ENCODE measurements at places on chromosomes 13 and 19. TPM values are rescaled to one million over a fixed set of nuclear protein-coding genes. Genes with fewer than 3 reads are reported as not detected.

- DNase-seq = no peak
These were observed 97.4 kb downstream of the ZDHHC20 start for GRCh38 chr13:21361706-21362105.

- peak; percentile 17 for DNase-seq
These were observed 17.7 kb upstream of the PTPRS start for GRCh38 chr19:5358173-5358800.

DNA sequence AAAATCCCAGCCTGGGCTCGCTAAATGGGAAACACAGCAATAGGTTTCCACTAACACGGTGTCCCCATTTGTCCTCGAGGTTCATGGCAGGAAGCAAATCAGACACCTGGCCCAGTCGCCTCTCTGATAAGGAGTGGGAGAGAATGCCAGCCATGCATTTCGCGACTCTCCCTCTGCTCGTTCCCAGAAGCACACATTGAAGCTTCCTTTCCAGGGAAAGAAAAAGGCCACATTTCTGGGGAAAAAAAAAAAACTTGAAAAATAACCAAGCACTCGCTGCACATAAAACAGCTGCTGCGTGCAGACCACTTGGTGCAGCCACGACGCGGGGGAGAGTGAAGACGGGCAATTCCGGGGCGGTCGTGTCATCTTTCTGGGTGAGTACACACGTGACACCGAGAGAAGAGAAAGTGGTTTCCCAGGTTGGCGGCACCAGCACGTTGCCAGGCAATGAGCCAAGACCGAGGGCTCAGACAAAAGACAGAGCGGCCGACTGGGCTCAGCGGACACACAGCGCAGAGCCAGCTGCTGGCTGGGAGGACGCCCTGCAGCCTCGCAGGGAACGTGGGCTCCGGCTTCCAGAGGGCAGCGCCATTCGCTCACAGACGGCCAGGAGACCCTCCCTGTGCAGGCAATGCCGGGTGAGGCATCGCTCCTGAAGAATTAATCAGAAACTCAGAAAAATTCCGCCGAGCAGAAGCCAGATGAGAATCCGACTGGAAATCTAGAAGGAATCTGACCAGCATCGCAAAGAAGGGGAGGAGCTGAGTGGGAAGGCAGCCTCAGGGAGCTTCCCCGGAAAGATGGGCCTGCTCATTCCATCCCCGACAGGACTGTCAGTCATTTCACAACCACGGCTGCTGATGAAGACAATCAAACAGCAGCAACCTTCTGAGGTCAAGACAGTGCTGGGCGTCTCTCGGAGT, 83.2 kb upstream of the IRS2 start:
- peak; percentile 44 for DNase-seq

- peak; percentile 21 for DNase-seq
These were observed 42.6 kb upstream of the AMER2 start for GRCh38 chr13:25214491-25215252.

DNA sequence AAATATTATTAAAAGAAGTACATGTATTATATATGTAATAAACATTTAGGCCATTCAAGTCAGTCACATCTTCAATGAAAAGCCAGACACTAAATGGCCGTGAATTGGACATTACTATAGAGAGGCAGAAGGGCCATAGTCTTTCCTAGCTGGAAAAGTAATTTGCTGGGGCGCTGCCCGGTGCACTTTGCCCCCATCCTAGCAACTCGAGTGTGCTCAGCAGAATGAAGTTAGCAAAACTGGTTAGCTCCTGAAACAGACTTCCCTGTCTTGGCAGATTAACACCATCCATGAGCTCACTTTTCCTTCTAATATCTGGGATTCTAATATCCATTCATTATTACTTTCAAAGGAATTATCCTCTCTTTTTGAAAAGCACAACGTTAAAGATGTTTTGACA, 2.8 kb upstream of the SPRYD7 start:
- no peak for DNase-seq

DNA sequence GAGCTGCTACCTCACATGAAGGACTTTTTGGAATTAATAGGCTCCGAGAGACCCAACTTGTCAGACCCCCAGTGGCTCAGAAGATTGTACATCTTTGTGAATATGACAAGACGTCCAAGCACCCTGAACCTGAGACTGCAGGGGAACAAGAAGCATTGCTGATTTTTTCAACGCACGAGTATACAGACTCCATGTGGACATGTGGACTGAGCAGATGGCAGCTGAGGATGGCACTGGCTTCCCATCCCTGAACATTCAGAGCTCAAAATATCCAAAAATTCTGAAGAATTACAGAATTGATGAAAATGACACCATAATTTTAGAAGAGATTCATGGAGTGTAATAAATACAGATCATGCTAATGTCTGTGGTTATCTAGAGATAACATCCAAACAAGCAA, 254.1 kb downstream of the MZT1 start:
- no peak for DNase-seq

DNA sequence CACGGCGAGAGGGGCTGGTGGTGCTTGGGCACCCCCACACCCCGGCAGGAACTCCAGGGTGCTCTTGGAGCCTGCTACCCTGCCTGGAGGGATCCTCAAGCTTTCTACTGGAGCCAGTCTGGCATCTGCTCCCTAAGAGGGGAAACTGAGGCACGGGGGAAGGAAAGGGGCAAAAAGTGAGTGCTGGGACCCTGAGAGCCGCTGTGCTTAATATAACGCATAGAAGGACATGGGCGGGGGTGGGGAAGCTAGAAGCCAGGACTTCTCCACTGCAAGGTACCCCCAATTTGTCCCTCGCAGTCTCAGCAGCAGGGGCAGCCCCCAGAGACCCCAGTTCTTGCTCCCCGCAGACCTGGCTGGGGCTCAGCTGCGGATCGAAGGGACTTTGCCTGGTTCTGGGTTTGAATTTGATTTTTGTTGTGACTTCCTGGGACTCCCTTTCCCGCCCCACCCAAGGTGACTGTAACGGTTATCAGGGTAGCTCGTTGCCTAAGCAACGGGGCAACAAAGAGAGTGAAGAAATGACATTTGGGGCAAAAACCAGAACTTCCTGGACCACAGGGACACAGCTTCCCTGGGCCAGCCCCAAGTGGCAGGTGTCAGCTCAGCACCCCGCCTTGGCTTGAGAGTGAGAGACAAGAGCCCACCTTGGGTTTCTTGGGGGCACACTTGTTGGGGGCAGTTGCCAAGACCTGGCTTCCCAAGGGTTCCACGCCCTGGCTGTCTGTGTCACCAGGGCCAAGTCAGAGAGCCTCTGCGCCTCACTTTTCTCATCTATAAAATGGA, 638 bp downstream of the ADGRE5 start:
- DNase-seq = peak; percentile 20

DNA sequence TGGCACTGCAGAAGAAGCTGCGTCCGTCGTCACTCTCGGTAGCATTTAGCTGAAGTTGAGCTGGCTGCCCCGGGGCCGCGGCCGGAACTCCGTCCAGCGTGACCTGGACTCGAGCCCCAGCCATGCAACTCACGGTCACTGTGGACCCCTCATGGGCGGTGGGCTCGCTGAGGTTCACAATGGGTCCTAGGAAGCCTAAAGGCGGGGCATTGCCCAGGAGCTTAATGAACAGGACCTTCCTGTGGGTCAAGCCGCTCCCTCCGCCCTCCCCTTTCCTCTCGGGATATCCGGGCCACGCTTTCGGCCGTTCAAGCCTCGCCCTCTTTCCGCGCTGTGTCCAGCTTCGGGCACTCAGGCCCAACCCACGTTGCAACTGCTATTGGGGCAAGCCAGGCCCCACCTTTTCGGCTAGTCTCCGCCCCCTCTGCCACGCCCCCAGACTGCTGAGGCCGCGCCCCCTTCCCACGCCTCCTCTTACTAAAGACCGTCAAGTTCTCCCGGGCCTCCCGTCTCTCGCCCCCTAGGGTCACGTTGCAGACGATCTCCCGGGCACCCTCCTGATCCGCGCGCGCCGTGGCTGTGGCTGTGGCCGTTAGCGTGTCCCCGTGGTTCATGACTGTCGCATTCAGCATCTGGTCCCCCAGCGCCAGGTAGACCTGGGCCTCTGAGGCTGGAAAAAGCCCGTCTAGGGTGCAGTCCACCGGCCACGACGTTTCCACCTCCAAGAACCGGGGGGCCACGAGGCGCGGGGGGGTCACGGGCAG, 1.4 kb upstream of the RAVER1 start:
- peak; percentile 93 for DNase-seq

GRCh38 chr13:110358381-110358780, 51.3 kb downstream of the COL4A2 start:
- no peak for DNase-seq

DNA sequence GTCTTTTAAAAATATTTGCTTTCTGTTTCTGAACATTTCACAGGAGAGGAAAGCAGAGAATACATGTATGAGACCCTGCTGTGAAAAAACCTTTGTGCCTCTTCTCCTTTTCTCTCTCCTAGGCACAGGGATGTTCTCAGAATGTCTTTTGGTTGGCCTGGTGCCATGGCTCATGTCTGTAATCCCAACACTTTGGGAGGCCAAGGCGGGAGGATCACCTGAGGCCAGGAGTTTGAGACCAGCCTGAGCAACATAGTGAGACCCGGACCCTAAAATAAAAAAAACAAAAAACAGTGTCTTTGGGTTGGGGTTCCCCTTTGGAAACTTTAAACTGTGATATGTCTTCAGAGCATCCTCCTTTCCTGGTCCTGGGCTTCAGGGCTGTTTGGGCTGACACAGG, 1.5 kb downstream of the ZNF627 start:
- DNase-seq = no peak

LRRC63 gene
- not detected for polyA plus RNA-seq

GRCh38 chr19:45171211-45171623, 6.8 kb downstream of the TRAPPC6A start:
- no peak for DNase-seq

- DNase-seq = no peak
These were observed 271.9 kb upstream of the SPRY2 start for GRCh38 chr13:80612804-80613203.

GRCh38 chr19:2717638-2718541, 3.3 kb downstream of the DIRAS1 start:
- DNase-seq = no peak

DNA sequence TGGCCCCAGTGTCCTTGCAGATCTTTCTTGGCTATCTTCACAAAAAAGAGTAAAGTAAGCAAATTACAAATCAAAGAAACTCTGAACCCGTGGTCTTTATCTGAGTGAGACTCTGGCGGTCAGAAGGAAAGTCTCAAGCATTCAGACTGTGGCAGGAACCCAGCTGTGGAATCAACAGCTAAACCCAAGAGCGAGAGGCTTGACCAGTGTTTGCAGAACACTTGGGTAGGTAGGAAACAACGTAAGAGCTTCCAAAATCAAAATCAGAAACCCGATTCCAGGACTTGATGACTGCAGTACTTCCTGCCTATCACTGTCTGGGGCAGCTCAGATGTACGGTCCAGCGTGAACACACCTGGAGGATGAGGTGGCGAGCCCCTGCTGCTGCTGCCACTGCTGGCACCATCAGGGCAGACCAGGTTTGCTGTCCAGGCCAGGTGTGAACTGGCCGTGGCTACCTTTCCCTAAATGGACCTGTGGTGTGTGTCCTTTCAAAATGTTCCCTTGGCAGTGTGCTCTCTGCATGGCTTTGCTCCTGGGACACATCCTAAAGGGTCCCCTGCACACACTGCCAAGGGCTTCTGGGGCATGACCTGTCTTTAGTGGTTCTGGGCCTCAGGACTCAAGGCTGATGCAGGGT, 9.5 kb downstream of the TUBA3C start:
- DNase-seq = no peak

DNA sequence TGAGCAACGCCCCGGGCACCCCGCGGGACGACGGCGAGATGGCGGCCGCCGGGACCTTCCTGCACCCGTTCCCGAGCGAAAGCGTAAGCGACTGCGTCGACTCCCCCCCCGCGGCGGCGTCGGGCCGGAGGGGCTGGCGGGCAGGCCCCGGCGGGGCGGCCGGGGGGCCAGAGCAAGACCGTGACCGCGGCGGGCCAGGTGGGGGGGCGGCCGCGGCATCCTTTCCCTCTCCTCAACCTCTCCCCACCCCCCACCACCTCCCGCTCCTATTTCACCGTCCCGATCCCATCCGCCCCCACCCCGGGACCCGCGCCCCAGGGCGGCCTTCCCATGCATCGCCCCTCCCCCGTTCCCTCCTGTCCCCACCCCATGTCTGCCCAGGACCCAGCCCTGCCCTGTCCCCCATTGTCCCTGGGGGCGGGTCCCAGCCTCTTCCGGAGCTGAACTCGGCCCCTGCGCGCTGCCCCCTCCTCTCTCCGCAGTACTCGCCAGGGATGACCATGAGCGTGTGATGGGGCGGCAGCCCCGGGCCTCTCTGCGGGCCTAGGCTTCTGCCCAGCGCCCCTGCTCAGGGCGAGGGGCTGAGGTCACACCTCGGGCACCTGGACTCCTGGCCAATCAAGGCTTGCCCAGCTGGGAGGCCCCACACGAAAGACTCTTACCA, 4.1 kb downstream of the ISYNA1 start:
- DNase-seq = no peak

- DNase-seq = no peak
These were observed 4.0 kb downstream of the PTBP1 start for GRCh38 chr19:801030-801860.

DNA sequence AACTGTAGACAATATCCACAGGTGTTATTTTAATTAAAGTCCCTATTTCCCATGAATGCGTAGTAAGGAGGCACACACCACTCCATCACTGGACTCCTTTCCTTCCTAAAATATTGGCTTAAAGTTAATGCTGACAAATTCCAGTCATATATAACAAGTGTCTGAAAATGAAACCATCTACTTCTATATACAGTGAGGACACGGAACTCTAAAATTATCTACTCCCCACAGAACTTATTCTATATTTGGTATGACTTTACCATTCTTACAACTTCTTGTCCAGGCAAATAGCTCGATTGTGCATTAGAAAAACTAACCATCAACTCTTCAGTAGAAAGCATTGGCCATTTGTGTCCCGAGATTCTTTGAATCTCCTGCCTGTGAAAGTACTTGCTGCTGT, 1560.2 kb downstream of the EFNB2 start:
- no peak for DNase-seq

- no peak for DNase-seq
These were observed 749 bp upstream of the CPT1C start for GRCh38 chr19:49690079-49690655.

- DNase-seq = no peak
These were observed 207.4 kb downstream of the COG6 start for GRCh38 chr13:39862900-39863299.

GRCh38 chr13:100811928-100812327, 137.3 kb upstream of the TMTC4 start:
- no peak for DNase-seq

- DNase-seq = no peak
These were observed 335 bp upstream of the SOX1 start for GRCh38 chr13:112066624-112067004.

GPC5 gene
- polyA plus RNA-seq = 0.94 TPM

- peak; percentile 23 for DNase-seq
These were observed 34.9 kb downstream of the DOCK9 start for GRCh38 chr13:98942997-98943396.

GRCh38 chr13:78998630-78999315, 339.8 kb upstream of the OBI1 start:
- no peak for DNase-seq

GRCh38 chr13:30340331-30341250, 33.2 kb upstream of the KATNAL1 start:
- DNase-seq = peak; percentile 89

SOX1 gene
- polyA plus RNA-seq = not detected

GRCh38 chr19:14061751-14062557, at the start of gene PALM3:
PALM3 (minus strand) TSS chr19:14062076; CDS start chr19:14061980, 96 bp downstream.
- no peak for DNase-seq
